Fibroblast of skin of abdomen (primary cell): ENCODE measurements at places on chromosomes 12 and 14.

GRCh38 chr14:81727218-81727617 is 193.6 kb upstream of the SEL1L start:
- DNase-seq: peak; percentile 51

DNA sequence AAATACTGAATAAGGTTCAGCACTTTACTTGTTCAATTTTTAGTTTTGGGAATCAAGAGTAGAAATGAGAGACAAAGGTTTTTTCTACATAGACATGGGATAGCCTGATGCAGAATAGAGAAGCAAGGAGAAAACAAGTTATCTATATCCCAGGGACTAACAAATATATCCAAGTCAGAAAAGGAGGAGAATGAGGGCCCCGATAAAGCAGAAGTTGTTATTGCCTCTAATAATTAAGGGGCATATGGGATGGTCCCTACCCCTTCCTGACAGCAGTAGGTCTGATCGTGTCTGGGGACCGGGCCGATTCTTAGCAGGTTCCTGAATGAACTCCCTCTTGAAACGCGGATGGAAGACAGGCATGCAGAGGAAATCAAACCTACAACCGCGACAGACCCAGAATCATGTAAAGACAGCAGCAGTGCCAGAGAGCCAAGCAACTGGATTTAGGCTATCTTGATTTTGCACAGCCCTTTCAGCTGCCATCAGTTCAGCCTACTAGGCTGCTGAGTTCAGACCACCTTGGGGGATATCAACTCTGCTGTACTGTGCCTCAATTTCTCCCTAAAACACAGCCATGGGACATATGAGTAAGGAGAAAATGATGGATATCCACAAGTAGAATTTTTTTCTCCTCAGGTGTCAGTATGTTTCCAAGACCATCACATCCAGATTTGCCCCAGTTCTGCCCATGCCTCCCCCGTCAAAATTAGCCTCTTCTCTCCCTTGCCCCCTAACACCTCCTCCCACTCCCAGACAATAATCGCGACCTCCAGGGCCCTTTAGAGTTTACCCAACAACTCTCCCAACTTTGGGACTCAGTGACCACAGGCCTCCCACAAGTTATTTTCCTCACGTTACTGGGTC is 706 bp downstream of the PRMT5 start:
- DNase-seq: no peak

- peak; percentile 42 for DNase-seq
Measured at GRCh38 chr12:8609061-8609570, 3.5 kb downstream of the AICDA start.

DNA sequence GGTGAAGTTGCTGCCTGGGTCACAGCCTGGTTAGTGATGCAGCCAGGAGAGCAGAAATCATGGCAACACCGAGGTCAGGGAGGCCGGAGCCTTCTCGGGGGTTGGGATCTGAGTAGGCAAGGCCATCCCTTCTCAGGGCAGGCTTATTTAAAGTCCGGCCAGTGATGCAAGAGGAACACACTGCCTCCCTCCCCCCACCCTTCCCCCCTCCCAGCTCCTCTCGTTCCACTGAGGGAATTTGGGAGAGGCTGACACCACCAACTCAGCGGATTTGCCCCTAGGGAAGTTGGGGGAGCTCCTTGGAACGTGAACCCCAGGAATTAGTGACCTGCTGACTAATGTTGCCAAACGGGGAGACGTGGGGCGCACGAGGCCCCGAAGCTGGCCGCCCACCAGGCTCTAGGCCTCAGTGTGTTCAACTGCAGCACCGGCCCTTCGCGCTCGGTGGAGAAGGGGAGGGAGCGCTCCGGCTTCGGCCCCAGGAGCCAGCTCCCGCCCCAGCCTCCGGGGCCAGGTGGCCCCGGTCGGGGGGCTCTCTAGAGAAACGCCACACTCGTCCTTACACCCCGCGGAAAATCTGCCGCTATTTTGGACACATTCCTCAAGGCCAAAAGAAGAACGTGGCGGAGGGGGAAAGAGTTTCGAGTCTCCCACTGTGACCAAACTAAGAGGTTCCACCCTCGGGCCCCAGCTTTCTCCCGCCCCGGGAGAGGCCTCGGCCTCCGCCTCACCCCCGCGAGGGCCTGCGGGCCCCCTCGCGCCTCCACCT is 1.6 kb downstream of the CTDSP2 start:
- DNase-seq: peak; percentile 71

DNA sequence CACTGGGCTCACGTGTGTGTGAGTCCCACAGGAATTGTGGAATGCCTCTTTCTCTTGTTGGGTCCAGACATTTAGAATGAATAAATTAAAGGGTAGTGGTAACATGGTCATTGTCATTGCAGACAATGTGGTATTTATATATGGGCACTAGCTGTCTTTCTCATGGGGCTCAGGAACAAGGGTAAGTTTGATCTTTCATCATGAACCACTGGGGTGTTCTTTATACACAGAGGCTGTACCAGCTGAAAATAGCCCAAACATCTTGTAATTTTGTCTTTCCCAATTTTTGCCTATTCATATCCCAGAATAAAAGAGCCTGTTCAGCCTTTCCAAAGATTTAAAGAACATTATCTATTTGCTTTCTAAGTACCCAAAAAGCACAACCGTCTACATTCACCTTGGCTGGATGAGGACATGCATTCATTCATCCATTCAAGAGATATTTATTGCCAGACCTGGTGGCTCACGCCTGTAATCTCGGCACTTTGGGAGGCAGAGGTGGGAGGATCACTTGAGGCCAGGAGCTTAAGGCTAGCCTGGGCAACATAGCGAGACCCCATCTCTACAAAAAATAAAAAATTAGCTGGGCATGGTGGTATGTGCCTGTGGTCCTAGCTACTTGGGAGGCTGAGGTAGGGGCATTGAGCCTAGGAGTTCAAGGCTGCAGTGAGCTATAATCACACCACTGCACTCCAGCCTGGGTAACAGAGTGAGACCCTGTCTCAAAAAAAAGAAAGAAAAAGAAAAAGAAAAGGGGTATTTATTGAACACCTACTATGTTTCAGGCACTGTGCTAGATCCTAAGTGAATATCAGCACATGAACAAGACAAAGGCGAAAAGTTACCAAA is 4.4 kb upstream of the FOS start:
- no peak for DNase-seq

DNA sequence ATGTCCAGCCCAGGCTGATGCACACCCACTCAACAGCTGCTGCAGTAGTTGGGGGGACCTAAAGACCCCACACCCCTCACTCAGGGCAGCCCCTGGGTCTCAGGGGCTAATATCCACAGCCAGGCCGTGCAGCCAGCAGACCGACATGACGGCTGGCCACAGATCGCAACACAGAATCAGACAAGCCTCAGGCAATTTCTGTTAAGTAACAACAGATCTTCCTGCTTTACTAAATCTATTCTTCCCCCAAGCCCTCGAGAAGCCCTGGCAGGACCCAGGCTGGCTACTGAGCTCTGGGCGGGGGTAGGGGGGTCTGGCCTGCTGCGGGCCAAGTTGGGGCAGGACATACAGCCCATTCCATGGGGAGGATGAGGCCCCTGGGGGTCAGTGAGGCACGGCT is 28.0 kb upstream of the NUDT14 start:
- DNase-seq: no peak

GRCh38 chr14:64983439-64984310 is 3.0 kb upstream of the FNTB start:
- DNase-seq: peak; percentile 48

GRCh38 chr14:56874375-56874774 is 64.1 kb upstream of the OTX2 start:
- DNase-seq: no peak

DNA sequence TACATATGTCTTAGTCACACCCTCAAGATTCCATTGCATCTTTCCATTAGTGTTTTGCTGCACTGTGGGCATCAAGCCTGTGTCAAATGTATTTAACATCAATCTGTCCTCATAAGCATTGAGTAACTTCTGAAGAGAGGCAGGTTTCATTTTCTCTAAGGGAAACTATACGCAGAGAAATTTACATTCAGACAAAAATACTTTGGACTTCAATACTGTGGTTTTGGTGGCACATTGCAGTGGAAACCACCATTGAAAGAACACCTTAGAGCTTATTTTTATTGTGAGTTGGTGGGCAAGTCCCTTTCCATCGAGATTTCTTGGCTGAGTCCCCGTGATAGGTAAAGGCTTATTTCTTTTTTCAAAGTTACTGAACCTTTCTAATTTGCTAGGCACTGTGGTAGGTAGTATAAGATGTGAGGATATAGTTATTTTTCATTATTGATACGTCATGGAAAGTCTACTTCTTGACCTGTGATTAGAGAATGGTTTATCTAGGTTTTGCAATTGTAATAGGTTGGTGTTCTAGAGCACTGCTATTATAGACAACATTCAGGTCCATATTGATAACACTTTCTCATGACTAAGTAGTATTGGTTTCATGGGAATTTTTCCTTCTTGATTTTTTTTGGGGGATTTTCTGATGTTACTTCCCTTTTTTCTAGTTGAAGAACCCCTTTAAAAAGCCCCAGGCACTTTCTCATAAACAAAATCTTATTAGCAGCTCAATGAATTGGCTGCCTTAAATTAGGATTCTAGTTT is 81.9 kb downstream of the CFAP54 start:
- DNase-seq: peak; percentile 7

- no peak for DNase-seq
Measured at GRCh38 chr14:64990296-64990695, 3.6 kb downstream of the FNTB start.

- DNase-seq: no peak
Measured at GRCh38 chr14:95255013-95255412, 64.7 kb downstream of the CLMN start.
